ENCODE measurements at places on chromosomes 11 and 22.

- peak; percentile 63 for DNase-seq
These were observed 1.6 kb downstream of the IL2RB start for GRCh38 chr22:37148031-37148651.

DNA sequence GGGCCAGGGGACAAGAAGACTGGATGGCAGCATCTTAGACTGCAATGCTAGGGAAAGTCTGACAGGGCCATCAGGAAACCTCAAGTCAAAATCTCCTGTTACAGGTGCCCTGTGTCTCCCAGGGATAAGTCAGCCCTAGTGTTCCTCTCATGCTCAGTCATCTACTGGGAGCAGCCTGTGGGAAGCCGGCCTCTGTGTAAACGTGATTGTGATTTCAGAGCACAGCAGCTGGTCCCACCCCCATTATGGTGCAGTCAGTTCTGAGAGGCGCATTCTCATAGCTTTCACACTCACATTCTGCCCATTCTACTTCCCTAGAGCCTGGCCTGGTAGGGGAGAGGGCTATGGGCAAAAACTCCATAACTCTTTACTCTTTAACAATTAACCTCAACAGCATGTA lies 7.2 kb upstream of the SLN start:
- no peak for DNase-seq

DNA sequence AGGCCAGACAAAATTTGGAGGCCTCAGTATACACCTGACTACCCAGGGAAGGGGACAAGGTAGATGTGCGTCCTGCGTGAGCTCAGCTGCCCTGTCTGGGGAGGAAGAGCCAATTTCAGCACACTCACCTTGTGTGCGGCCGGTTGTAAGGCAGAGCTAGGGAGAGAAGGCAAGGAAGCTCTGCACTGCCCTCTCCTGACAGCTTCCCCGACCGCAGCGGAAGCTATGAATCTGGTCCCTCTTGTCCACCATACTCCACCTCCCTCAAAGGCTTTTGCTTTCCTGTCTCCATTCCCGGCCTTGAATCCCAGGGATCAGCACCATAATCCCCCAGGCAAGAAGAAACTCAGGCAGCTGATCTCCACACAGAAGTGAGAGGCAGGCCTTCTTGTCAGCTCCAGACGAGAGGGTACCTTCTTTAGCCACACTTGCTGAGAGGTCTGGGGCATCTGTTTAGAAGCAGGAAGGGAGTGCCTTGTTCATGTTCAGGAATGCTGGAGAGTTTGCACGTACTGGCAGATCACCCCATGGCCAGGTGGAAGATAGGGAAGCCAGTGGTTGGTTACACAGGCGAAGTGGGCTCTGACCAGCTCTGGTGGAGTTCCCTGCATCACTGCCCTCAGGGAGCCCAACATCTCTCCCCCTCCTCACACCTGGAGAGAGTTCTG lies 62.5 kb downstream of the FEZ1 start:
- DNase-seq: no peak

- peak; percentile 84 for DNase-seq
These were observed 51.2 kb upstream of the EMID1 start for GRCh38 chr22:29154364-29155048.

DNA sequence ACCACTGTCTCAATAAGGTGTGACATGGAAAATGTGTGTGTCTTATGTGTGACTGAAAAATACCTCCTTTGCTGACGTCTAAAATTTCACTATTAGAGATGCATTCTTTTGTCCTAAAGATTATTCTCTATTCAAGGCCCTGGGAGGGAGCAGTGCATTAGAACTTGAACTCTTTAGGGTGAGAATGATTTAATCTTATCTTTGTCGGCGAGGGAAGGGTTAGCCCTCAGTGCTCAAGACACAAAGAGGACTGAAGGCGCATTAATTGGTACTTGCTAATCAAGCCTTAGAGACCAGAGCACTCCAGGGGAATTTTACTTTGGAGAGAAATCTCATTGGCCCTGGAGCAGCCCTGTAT lies 29.8 kb upstream of the PLET1 start:
- DNase-seq: no peak

GRCh38 chr11:44944181-44944852 lies 6.4 kb downstream of the TP53I11 start:
- no peak for DNase-seq

- no peak for DNase-seq
These were observed 45.8 kb downstream of the IGLL1 start for GRCh38 chr22:23534201-23534850.

DNA sequence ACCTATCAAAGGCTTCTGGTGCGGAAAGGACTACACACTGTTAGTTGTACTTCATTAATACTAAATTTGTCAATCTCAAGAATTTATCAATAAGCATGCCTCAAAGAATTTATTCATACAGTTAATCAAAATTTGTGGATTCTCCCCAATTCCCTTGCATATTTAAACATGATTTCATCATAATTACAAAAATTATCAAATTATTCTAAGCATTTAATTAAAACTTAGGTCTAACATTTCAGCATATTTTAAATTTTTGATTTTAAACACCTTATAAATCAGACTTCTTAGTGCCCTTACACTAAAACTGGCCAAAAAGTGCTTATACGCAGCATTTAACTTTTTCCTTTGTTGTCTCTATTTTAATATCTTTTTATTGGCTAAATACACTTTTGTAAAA lies 13.8 kb upstream of the SERPIND1 start:
- no peak for DNase-seq

DNA sequence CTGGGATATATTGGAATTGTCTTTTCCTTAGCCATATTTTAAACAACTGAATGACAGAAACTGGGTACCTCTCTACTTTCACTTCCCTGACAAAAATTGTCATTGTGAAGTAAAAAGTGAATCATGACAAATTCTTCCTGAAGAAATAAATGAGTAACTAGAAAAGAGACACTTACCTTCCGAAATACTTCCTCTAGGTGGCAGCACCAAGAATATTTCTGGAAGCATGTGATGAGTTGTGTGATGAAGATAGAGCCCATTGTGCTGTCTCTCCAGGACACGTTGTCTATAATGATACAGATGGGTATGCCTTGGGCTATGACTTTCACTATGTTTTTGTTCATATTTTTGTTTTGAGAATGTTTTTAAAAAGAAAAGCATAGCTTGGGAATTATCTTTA lies 21.5 kb downstream of the CASP4 start:
- no peak for DNase-seq

GRCh38 chr11:67344264-67344663 lies 9.1 kb downstream of the POLD4 start:
- no peak for DNase-seq

GRCh38 chr22:29834046-29834445 lies 4.0 kb downstream of the ASCC2 start:
- DNase-seq: no peak

GRCh38 chr11:16359369-16359768 lies 3.0 kb upstream of the SOX6 start:
- no peak for DNase-seq

GRCh38 chr11:16184588-16184987 lies 171.8 kb downstream of the SOX6 start:
- DNase-seq: no peak

DNA sequence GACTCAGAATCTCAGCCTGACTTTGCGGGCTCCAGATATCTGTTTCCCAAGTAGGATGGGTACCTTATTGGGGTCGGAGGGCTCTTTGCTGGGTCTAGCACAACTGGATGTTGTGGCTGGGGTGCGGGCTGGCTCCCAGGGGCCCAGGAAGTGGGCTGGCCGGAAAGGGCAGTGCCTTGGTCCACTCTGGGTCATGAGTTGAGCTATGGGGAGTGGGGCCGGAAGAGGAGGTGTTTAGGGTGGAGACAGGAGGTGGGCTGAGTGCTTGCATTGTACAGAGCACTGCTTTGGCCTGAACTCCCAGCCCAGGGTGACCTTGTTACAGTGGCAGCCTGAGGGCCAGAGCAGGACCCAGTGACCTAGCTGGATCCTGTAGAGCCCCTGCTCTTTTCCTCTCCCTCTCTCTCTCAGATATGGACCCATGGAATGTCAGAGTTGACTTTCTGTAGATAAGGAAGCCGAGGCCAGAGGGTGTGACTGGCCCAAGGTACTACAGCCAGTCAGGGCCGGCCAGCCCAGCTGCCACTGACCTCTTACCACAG lies 13.2 kb downstream of the PHLDB1 start:
- DNase-seq: no peak

DNA sequence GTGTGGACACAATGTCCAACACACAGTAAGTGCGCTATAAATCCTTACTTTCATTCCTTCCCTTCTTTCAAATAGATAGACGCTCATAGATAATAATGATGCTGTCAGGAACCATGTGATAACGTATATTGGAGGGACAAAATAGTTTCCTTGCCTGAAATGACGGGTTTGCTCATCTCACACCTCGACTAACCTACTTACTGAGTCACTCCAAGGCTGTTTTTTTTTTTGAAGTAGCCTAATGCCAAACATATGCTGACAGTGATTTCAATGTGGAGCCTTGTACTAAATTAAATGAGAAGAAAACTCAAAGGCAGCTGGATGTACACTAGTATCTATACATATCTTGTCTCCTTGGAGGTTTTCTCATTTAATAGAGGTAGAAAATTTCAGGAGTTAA lies 400.5 kb downstream of the NELL1 start:
- no peak for DNase-seq

DNA sequence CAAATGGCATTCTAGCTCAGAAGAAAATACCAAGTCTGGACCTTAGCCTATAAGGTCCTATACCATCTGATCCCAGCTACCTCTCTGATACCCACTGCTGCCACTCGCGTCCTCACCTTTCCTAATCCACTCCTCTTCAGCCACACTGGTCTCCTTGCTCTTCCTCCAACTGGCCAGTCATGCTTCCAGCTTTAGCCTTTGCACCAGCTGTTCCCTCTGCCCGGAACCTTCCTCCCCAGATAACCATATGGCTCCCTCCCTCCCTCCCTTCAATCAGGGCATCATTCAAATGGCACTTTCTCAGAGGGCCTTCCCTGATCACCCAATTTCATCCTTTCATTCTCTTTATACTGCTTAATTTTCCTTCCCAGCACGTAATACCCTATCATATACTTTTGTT lies 67.9 kb downstream of the KCNC1 start:
- DNase-seq: no peak

GRCh38 chr11:107505647-107506225 lies 48.1 kb upstream of the CWF19L2 start:
- no peak for DNase-seq

DNA sequence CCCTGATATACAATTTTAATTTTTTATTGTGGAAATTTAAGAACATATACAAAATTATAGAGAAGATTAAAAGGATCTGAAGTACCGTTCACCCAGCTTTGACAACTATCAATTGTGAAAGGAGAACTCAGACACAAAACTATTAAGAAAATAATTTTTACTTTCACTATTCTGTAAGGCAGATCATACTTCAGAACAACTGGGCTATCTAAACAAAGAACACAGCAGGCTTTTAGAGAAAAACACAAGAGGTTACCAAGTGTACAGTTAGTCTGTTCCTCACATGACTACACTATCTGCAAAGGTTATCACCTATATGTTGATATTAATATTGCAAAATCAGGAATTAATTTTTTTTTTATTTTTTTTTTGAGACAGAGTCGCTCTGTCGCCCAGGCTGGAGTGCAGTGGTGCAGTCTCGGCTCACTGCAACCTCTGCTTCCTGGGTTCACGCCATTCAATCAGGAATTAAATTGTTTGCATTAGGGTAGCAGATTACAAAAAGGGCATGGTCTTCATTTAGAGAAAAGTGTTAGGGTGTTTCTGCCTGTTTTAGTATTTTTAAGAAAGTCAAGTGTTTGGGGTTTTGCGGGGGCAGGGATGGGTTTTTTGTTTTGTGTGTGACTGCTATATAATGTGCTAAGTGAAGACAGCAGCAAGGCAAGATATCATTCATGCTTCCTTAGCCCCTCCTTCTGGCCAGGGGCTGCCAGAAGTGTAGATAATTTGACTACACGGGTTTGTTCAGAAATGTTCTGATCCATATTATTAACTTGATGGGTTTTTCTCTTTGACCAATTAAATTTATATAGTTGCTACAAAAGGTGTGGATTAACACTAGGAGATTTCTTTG lies 27.6 kb upstream of the SIK2 start:
- DNase-seq: no peak

DNA sequence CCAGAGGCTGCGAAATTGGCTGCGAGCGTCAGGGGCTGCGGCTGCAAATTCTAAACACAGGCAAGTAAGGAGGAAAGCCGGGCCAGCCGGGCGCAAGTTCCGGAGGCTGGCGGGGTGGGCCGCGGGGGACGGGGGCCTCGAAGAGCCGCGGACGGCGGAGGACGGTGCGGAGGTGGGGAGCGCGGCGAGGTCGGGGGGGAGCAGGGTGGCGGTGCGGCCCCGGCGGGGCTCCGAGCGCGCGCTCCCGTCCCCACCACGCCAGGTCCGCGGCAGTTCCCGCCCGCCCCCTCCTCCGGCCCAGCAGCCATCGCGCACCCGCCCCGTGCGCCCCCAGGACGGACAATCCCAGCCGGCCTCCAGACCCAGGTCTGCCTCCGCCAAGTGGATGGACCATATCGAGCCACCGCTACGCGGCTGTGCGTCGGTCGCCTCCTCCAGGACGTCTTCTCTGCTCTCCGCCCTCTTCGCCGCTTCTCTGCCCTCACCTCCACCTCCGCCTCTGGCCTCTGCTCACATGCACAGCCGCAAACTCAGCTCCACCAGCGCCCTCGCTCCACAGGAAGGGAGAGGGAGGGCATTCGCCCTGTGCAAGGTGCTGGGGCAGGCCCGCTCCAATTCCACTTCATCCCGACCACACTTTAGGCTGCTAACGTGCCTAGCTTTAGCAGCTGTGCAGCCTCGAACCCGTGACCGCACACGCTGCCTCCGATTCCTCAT lies 7.2 kb downstream of the ELFN2 start:
- peak; percentile 61 for DNase-seq

GRCh38 chr22:46986788-46987187 lies 224.3 kb downstream of the TBC1D22A start:
- DNase-seq: no peak

GRCh38 chr11:2669634-2670469 lies 29.9 kb downstream of the KCNQ1OT1 start:
- no peak for DNase-seq

DNA sequence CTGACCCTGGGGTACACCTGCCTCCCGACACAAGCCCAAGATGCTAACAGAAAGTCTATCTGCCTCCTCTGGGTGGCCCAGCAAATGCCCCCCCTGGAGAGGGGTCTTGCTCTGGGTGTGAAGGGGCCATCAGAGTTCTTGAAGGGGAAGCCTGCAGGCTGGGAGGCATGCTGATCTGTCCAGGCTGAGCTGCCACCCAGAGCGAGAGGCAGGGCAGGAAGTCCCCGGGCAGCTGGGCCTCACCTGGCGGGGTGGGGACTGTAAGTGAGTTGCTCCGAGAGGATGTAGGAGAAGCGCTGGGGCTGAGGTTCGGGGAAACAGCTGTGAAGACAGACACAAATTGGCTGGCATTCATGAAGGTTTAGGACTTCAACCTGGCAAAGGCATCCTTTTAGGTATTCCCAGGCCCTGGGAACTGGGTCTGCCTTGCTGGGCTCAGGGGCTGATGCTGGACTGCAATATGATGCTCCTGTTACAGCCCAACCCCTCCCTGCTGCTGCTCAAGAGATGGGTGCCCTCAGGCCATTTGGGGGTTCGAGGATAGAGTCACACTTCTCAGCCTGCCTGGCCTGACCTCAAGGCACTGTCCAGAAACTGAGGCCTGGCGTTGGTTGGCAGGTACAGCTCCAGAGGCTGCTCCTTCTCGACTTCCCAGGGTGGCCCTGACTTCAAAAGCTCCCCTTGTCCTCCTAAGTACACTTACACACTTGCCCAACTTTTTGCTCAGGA lies 60.2 kb upstream of the LYVE1 start:
- DNase-seq: peak; percentile 36

All from activated CD8-positive, alpha-beta memory T cell treated with anti-CD3 and anti-CD28 coated beads, Interleukin-2, amount 10 ng/mL, durations not matched to agents 7 days and 5 days (primary cell).